ENCODE measurements at places on chromosomes 16 and 17.

DNA sequence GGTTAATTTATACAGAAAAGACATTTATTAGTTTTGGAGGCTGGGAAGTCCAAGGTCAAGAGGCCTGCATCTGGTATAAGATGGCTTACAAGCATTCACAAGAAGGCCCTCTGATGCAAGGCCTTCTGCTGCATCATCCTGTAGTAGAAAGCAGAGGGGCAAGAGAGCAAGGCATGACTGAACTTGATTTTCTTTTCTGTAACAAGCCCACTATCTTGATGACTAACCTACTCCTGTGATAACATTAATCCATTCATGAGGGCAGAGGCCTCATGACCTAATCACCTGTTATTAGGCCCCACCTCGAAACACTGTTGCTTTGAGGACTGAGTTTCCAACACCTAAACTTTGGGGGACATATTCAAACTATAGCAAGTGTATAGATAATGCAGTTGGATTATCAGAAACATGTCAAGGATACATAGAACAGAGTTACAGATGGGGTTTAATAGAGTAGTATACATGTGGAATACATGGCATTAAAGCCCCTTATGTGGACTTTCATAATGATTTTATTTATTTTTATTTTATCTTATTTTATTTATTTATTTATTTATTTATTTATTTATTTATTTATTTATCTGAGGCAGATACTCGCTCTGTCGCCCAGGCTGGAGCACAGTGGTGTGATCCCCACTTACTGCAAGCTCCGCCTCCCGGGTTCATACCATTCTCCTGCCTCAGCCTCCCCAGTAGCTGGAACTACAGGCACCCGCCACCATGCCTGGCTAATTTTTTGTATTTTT lies 88.2 kb downstream of the CHD9 start:
- DNase-seq: no peak

- no peak for DNase-seq
These were observed 50.7 kb downstream of the AATF start for GRCh38 chr17:36999471-36999870.

DNA sequence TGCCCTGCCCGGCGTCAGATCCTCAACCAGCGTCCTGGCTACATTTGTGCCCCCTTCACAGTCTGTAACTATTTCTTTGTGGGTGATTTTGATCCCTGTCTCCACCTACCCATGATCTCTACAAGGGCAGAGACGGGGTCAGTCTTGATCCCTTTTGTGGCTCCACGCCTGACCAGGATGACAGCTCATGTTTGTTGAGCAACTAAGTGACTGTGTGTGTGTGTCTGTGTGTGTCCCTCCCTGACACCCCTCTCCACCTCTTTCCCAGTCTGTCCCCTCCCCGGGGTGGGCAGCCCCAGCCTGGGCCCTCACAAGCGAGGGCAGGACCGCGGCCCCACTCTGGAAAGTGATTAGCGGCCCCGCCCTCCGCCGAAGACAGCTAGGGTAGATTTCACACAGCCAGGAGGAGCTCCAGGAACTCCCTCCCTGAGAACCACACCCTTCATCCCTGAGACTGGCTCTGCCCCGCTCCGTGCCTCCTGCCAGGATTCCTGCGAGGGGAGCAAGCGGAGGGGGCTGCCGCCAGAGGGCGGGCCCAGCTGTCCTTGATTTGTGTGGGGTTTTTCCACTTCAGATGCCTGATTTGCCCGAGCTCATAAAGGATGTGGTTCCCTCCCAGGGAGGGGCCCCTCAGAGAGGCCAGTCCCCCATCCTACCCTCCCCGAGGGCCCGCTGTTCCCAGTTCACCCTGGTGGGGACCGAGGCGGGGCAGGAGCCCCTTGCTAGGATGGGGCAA lies 5.3 kb upstream of the HS3ST6 start:
- no peak for DNase-seq

- DNase-seq: no peak
These were observed 55.8 kb upstream of the TANC2 start for GRCh38 chr17:62910277-62910676.

GRCh38 chr17:16989230-16989952 lies 17.5 kb upstream of the TNFRSF13B start:
- no peak for DNase-seq

DNA sequence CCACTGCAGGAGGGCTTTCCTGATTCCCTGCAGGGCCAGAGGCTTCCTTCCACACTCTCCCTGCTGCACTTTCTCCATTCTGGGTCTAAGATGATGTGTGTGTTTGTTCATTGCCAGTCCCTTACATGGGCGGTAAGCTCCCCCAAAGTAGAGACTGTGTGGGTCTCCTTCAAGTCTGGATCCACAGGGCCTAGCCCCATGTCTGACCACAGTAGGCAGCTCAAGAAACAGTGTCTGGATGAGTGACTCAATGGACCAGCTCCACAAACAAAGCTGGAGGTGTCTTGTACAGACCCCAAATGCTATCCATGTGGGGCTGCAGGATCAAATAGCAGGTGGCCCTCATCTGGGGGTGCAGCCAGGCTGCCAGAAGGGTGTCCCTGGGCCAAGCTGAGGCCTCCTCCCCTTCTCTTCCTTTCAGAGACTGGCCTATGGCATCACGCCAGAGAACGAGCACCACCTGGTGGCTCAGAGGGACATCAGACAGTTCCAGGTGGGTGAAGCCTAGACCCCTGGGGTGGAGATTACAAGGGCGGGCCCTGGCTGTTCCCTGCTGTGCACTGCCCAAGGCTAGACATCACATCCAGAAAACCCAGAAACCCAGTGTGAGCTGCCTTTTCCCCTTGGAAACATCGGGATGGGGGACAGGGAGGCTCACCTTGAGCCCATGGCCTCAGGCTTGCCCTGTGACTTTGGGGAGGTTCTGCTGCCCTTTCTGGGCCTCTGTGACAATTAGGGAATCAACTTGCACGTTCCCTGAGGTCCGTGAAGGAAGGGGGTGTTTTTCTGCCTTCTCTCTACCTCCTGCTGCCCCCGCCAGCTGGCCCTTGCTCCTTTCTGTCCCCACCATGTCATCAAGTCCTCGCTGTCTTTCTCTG lies 45.9 kb downstream of the SLC6A2 start:
- DNase-seq: no peak

DNA sequence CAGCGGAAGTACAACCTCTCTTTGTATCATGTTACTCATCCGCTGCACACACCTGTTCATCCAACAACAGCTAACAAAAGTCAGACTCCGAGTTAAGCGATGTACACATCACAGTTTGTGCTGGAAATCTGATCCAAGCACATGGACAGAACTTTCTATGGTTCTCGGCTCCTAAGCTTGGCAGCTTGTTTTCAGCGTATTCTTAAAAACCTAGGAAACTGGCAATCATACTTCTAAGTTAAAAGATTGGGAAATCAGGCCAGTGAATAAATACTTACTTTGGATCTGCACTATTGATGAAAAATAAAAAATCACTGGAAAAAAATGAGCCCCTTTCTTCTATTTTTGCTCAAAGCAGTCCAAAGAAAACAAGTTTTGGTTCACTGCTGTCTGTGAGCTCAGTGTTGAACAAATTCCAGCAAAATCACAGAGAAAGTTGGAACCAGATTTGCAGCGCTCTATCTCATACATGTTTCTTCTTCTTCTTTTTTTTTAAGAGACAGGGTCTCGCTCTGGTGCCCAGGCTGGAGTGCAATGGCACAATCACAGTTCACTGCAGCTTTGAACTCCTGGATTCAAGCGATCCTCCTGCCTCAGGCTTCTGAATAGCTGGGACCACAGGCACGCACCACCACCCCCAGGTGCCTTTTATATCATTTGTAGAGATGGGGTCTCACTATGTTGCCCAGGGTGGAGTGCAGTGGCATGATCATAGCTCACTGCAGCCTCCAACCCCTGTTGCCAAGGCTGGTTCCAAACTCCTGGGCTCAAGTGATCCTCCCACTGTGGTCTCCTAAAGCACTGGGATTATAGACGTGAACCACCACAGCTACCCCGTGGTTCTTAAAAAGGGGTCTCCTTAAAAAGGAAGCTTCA lies 71.6 kb upstream of the CREBBP start:
- DNase-seq: no peak

GRCh38 chr16:56305956-56306565 lies 114.8 kb downstream of the GNAO1 start:
- no peak for DNase-seq

- no peak for DNase-seq
These were observed 55.6 kb upstream of the GNG13 start for GRCh38 chr16:856101-856500.

- no peak for DNase-seq
These were observed 926 bp downstream of the MYH10 start for GRCh38 chr17:8629371-8630226.

DNA sequence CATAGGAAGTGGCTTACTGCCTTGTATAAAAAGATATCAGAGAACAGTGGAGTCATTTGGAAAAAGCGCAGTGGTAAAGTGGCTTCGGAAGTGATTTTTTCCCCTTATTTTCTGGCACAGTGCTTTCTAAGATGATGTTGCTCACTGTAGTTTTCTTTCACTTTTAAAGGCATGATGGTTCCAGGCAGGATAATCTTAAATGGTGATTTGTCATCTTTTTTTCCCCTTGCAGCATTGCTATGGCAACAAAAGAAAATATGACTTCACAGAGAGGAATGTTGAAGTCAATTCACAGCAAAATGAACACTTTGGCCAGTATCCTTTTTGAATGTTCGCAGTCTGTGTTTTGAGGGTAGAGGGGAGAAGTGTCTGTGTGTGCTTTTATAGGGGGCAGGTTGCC lies 42.5 kb downstream of the GOSR1 start:
- no peak for DNase-seq

- DNase-seq: no peak
These were observed 72.3 kb upstream of the CCL1 start for GRCh38 chr17:34435182-34435928.

- DNase-seq: no peak
These were observed 8.0 kb upstream of the NT5M start for GRCh38 chr17:17295141-17295540.

GRCh38 chr16:19245326-19245925 lies 40.1 kb upstream of the CLEC19A start:
- DNase-seq: no peak

DNA sequence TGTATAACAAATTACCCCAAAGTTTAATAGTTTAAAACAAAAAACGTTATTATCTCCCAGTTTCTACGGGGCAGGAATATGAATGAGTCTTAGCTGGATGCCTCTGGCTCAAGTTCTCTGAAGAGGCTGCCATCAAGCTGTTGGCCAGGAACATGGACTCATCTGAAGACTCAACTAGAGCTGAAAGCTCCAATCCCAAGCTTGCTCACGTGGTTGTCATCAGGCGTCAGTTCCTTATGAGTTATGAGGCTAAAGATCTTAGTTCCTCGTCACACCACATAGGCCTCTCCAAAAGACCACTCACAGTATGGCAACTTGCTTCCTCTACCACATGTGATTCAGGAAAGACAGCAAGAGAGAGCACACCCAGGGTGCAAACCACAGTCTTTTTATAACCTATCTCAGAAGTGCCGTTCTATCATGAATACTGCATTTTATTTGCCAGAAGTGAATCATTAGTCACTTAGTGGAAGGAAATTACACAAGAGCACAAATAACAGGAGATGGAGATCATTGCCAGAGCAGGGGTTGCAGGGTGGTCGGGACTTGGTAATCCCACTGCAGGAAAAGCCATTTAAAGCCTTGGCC lies 48.7 kb upstream of the NLK start:
- DNase-seq: no peak

Measured in activated T-helper 1 cell treated with Interleukin-2 at 50 U/mL for 16 hours (primary cell).